Suppressor macrophage treated with lipopolysaccharide for 1 hour (primary cell): ENCODE measurements at places on chromosomes 1 and 21.
A peak's percentile ranks its signal among the peaks of the same experiment; 100 is the strongest.

DNA sequence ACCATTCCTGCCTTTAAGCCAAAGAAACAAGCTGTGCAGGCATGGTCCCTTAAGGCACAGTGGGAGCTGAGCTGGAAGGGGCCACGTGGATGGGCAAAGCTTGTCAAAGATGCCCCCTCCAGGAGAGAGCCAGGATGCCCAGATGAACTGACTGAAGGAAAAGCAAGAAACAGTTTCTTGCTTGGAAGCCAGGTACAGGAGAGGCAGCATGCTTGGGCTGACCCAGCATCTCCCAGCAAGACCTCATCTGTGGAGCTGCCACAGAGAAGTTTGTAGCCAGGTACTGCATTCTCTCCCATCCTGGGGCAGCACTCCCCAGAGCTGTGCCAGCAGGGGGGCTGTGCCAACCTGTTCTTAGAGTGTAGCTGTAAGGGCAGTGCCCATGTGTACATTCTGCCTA is 1.3 kb upstream of the SLC50A1 start:
- DNase-seq, result no peak

DNA sequence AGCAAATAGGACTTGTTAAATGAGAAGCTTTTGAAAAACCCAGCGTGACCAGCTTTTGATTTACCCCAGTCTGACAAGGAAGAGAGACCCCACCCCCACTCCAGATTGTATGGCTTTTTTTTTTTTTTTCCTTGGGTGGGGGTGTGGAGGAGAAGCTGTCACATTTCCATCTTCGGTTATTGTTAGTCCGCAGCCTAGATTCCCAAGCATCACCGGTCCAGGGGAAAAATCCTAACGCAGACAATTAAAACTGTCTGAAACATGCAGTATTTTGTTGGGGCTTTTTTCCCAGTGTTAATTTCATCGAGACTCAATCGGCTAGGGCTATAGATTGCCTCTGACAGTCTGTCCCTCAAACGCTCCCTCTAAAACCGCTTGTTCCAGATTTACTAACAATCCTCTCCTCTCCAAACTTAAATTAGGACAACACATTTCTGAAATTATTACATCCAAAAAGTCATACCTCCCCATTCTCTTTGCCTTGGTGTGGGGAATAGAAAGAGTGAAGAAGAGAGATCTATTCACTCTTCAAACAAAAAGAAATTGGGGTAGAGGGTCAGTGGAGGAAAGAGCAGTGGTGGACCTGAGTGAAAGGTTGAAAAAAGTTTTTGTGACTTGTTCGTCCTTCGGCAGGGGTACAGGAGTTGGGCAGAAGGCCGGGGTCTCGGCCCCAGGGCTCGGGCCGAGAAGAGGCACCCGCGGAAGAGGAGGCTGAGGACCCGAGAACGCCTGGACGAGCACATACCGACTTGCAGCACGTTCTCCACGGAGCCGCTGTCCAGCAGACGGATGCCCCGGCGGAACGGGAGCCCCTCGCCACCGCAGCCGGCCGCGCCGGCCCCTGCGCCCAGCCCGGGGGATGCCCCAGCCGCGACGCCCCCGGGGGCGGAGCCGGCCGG is 1.1 kb downstream of the ZSWIM5 start:
- peak; percentile 48 for DNase-seq

DNA sequence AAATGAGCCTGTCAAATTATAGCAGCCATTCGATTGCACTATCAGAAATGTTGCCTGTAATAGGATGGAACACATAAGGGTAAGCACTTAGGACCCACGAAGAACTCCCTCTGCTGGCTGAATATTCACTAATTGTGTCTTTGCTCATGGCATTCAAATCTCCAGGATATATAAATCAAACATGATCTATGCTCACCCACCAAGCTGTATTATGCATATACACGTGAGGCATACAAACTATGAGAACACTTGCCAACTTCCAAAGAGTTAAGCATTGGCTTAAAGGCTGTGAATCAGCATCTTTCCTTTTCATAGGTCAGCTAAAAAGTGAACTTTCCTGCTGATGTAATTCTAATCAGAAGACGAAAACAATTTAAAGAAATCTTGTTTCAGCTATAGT is 34.5 kb downstream of the TMPRSS15 start:
- peak; percentile 38 for DNase-seq

DNA sequence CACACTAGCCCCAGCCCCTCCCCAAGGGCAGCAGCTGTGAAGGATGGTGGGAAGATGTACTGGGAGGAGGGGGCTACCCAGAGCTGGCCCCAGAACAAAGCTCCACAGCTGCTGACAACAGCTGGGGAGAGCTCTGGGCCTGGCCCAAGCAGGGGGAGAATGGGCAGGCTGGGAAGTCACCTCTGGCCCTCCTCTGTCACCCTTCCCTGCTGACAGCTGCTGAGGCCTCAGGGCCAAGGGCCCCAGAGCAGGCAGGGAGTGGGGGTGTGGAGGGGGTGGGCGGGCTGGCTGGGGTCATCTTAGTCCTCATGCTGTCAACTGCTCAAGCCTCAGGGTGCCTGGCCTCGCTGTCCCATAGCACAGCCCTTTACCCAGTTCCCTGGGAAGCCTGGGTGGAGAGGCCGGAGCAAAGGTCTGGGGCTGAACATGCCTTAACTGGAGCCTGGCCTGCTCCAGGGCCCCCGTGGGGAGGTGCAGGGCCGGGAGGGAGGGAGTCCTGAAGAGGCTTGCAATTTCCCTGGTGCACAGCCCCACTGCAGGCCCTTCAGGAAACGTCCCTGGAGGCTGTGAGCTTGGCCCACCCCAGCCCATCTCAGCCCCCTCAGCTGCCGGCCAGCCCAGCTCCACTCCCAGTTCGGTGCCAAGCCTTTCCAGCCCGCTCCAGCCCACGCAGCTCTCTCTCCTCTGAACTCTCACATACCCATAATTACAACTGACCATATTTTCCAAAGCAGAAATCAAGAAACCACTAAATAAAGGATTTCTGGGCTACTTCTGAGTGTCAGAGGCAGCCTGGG is 25.7 kb downstream of the HSPG2 start:
- peak; percentile 34 for DNase-seq

DNA sequence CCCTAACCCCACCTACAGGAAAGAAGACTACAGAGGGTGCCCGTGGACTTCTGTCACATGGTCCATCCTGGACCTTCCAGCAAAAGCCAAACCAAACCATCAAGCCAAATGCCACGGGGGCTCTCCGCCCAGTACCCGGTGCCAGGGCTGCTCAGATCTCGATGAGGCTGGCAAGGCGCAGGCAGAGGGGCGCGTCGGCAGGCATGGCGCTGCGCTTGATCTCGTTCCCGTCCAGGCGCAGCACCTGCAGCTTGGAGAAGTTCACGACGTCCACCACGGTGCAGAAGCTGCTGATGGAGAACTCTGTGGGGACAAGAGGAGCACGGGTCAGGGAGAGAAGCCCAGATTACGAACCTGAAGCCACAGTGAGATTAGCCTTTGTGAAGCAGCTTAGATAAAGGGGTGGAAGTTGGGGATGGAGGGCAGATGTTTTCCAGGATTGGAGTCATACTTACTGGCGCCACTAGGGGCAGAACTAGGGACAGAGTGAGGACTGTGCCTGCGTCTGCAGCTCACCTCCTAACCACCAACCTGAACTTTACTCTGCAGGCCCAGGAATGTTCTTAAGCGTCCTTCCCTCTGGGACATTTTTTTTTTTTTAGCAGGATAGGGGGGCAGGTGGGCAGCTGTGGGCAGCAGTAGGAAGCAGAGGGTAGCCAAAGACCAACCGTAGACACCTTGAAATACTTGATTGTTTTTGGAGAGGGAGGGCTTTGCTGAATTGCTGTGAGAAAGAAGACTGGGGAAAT is 8.6 kb downstream of the FMOD start:
- DNase-seq, result peak; percentile 70
